Activated CD8-positive, alpha-beta memory T cell treated with anti-CD3 and anti-CD28 coated beads for 4 hours (primary cell): ENCODE measurements at places on chromosomes 16 and 17.

DNA sequence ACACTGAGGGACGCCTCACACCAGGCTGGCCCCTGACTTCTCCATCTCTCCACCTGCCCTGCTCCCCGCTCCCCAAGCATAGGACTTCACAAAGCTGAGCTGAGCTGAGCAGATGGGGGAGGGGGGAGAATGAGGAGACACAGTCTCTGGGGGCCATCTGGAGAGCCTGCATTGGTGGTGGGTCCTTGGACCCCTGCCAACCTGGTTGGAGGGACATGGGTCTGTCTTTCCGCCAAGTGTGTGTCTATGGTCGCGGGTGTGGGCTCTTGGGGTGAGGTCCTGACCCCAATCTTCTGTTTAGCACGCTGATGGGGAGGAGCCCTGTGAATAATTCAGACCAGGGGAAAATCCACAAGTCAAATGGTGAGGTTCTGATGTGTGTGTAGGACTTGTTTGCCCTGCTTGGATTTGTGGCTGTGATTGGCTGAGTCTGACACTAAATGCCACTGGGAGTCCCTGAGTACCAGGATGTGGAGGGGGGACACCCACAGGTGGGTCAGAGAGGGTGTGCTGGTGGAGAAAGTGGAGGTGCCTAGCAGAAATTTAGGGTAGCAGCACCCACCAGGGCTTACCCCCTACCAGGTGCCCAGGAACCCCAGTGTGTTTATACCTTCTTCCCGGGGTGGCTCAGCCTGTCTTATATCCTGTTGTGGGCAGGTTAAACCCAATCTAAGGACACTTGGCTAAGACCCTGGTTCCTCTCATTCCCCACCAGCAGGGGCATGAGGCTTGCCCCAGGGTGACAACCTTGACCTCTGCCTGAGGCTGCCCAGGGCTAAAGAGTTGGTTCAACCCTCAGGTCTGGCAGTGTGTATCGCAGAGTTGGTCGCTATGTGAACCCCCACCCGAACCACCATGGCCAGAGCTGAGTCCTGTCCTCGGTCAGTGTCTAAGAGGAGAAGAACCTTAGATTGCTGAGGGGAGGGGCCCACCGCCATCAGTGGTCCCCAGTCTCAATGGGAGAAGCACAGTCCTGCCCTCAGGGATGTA, 2.1 kb downstream of the FMNL1 start:
- no peak for DNase-seq

- no peak for DNase-seq
Measured at GRCh38 chr16:57938936-57939871, 31.7 kb downstream of the CNGB1 start.

GRCh38 chr17:43940630-43941029, 1.6 kb downstream of the PPY start:
- no peak for DNase-seq

DNA sequence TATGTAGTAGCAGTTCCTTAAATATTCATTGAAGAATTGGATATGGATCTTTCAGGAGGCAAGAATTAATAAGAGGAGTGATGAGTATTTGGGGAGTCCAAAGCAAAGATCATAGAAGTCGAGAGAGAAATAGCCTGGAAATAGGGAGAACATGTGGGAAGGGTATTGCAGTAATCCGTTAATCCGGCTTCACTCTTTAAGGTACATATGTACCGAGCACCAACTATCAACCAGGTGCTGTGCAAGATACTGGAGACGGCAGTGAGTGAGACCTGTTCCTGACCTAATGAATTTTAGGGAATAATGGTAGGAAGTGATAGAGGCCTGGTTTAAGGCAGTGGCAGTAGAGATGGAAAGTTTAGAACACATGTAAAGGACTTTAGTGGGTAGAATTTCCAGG, 1.1 kb downstream of the ELP5 start:
- DNase-seq: no peak

- DNase-seq: no peak
Measured at GRCh38 chr17:65066901-65067300, 10.4 kb upstream of the GNA13 start.

DNA sequence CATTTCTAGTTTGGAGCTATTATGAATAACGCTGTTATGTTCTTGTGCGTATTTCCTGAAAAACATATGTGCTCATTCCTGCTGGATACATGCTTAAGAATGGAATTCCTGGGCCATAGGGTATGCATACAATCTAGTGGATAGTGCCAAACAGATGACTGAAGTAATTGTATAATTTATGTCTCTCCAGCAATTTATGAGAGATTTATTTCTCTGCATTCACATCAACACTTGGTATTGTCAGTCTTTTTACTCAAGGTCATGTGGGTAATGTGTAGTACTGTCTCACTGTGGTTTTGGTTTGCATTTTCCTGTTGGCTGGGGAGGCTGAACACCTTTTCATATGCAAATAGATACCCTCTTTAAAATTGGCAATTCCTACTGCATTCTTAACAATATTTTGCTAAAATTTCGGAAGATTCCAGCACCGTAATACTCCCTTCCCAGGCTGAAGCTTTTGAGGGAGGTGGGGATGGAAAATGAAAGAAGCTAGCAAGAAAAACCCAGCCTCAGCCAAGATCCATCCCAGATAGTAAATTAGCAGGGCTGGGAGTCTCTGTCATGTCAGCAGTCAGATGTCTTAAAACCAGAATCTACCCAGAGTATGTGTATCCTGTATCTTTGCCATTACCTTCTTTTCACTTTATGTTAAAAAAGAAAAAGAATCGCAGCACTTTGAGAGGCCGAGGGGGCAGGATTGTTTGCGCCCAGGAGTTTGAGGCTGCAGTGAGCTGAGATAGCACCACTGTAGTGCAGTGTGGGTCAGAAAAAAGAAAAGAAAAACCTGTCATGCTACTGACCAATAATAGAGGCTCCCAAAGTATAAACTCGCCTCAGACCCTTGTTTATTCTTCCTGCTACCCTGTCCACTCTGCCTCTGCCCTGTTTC, 204.9 kb downstream of the LGALS9B start:
- DNase-seq: no peak
